Effector memory CD4-positive, alpha-beta T cell (primary cell): ENCODE measurements at places on chromosomes 6 and 20.

GRCh38 chr6:100506651-100507050 is 41.9 kb upstream of the SIM1 start:
- no peak for DNase-seq

DNA sequence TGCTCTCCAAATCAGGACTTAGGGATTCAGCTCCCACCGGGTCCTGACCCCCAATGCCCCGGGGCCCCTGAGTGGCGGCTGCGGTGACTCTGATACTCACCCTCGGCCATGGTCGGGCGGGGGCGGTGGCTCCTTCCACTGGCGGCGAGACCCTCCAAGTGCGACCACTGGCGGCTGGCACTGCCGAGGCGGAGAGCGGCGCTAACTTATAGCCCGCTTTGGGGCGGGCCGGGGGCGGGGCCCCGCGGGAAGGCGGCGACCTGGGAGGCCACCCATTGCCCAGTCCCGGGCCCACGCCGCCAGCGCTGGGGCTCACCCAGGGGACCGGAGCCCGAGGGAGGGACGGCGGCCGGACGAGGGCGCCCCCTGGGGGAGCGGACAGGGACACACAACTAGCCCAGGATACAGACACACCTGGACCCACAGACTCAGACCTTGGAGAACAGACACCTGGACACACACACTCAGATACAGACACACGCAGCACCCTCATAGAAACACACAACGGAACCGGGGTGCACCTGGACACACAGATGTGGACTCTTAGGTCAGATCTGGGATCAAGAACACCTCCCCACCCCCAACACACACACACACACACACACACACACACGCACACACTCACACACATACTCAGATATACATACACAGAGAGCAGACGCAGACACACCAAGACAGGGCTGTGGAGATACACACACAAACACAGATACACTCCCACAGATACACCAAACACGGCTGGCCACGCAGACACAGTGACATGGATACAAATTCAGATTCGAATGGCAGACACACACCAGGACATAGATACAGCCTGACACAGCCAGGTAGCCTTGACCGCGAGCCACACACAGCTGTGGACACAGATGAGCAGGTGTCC is at the start of gene TGM2:
TSS of gene TGM2 (minus strand) at position 182 of the 877 bp plus-strand sequence. CDS start at position 110, 72 bp downstream.
- DNase-seq, result peak; percentile 12

DNA sequence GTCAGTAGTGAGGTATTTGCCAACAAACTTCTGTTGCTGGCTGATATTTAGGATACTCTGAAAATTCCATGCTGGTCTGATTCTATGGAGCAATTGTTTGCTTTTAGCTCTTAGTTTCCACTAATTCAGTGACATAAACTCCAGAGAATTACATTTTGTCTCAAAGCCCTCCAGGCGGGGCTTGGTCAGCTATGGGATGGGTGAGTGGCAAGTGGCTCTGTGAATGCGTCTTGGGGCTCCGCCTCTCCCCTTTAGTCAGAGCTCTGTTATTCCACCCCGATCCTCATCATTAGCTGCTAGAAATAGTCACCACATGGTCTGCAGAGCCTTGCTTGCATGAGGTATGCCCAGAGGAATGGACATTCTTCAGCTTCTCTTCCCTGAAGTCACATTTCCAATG is 540.6 kb downstream of the QKI start:
- DNase-seq, result no peak

DNA sequence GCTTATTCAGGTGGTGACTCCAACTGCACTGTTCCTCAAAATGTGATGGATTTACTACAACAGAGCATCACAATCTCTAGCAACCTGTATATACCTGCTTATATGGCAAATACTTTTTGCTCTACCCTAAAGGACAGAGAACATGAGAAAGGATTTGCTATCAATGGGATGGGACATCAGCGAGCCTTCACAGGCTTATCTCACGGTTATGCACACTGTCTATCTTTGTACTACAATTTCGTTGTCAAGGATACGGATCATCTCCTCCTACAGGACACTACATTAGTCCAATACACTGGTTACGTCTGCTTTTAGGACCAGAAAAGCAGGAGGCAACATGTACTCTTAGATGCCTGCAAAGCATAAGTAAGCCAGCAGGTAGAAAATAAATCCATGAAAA is 34.2 kb downstream of the STX7 start:
- DNase-seq, result no peak

GRCh38 chr20:62058941-62059340 is 6.7 kb downstream of the TAF4 start:
- no peak for DNase-seq

DNA sequence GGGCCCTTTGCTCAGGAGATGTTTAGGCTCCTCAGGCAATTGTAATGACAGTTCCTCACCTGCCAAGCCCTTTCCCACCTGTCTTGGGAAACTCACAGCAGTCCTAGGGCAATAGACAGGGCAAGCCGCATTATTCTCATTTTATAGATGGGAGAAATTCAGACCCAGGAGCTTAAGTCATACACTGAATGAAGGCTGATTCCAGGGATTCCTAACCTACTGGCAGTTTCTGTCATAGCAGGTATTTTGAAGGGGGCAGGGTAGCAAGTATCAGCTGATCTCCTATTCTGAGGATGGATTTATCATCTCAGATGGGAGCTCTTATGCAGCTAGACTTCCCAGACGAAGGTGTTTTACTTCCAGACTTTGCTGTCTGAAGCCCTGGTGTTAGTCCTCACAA is 61.4 kb upstream of the MYL9 start:
- no peak for DNase-seq

DNA sequence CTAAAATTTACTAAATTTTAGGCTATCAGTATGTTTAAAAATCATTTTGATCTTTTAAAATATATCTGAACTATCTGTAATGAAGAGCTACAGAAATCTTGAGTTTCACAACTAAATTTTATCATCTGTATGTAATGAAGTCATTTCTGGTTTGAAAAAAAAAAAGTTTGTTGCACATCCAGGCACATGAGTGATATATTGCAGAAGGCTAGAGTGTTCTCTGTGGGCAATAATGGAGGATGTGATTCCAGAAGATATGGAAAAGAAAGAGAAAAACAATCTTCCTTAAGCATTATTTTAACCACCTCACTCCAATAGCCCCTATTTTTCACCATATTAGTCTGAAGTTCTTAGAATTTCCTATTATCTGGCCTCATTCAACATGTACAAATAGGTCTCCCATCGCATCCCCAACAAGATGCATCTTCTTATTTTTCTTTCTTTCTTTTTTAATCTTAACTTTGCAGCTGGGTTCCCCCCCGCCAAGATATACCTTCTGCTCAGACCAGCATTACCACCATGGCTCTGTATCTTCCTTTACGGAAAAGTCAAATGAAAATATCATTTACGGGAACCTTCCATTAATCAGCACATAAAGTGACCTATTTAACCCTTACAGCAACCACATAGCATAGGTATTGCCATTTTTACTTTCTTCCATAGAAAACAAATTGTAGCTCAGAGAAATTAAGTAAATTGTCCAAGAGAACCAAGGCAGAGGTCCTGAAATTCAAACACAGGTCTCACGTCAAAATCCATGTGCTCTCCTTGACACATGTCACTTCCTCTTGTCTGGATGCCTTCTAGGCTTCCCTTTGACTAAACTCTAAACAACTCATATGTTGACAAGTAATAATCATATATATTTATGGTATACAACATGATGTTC is 116.9 kb downstream of the KIF13A start:
- no peak for DNase-seq

DNA sequence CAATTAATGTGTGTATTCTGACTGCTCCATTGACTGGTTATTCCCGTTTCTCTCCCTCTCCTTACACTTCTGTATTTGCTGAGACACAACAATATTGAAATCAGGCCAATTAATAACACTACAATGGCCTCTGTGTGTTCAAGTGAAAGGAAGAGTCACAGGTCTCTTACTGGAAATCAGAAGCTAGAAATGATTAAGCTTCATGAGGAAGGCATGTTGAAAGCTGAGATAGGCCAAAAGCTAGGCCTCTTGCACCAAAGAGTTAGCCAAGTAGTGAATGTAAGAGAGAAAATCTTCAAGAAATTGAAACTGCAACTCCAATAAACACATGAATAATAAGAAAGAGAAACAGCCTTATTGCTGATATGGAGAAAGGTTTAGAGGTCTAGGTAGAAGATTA is 489.5 kb upstream of the CITED2 start:
- no peak for DNase-seq

GRCh38 chr6:29531668-29532067 is 27.9 kb downstream of the UBD start:
- DNase-seq, result no peak

DNA sequence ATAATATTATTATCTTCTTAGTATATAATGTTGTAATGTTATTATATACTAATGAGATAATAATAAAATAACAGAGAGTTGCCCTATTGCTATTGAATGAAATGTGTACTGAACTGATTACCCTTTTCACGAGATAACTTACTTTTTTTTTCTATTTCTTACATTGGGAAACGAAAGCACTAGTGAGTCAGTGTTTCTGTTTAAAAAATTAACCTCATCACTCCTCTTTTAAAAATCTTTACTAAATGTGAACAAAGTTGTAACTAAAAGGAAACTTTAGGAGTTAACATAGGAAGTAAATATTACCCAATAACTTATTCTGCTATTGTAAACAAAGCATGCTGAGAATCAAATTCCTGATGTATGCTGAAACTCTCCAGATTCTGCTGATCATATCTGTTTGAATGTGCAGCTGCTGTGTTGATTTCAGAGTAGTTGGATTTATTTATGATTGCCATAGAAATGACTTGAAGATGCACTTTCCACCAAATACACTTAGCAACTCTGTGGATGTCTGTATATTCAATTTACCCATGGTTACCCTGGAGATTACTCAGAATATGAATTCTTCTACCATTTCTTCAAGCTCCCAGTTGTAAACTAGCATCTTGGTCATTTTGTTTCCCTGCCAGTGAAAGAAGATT is 523.4 kb downstream of the TENT5A start:
- no peak for DNase-seq

DNA sequence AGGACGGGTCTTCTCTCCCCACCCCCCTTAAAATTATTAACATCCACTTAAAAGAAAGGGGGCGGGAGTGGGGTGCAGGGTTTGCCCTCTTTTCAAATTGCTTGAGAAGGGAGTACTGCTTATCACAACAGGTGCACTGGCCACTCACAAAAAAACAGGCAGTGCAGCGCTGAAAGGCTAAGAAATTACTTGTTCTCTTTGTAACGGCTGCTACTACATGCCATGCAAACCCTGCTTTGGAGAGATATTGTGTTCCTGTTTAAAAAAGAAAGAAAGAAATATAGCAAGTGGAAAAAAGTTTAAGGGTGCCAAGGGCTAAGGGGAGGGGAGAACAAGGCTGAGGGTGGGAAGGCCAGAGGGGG is 312.7 kb upstream of the JARID2 start:
- DNase-seq, result no peak

- DNase-seq, result no peak
Measured at GRCh38 chr20:11686820-11687543, 230.7 kb upstream of the BTBD3 start.

DNA sequence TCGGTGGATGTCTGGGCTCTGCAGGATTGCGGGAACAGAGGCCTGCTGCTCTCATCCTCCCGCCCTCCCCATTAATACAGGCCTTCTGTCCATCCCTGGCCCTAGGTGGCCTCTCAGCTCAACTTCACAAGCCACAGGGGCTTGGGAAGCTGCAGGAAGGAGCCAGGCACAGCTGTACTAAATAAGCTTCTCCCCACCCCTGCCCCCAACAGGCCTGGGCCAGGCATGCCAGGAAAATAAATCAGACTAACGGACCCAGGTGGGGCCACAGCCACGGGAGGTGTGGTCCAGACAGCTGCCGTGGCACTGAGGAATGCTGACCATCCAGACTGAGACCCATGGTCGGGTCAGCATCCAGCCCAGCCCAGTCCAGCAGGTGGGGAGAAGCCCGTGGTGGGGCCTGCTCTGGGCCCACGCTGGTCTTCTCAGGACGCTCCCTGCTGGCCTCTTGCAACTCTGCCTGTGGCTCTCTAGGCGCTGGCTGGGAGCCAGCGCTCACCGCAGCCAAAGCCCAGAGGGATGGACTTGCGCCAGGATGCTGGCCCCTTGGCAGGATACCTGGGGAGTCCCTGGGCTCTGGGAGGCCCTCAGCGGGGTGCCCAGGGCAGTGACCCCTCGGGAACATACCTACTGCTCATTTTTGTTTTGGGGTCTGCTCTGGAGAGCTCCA is 8.6 kb upstream of the YTHDF1 start:
- no peak for DNase-seq

DNA sequence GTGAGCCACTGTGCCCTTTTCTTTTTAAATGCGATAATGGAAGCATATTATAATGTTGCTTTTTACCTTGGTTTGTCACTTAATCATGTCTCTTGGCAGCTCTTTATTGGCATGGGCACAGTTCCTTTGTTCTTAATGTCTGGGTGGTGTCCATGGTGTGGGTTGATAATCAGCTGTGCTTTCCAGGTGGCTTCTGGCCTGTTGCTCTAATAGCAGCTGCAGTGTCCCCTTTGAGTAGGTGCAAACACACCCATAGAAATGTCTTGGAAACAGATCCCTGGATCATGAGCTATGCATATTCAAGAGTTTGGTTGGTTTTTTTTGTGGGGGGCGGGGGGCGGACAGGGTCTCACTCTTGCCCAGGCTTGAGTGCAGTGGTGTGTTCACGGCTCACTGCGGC is 29.9 kb downstream of the EFCAB8 start:
- DNase-seq, result no peak

GRCh38 chr20:41140226-41141133 is 3.1 kb downstream of the PLCG1 start:
- DNase-seq, result no peak

GRCh38 chr20:50286174-50286511 is 95.5 kb downstream of the CEBPB start:
- DNase-seq, result no peak
